Neural progenitor cell (in vitro differentiated cells): ENCODE measurements at places on chromosomes 5 and 9.
A peak's percentile ranks its signal among the peaks of the same experiment; 100 is the strongest.

- peaks cover 43% of the 10 kb centered on the region for H3K4me1 ChIP-seq
- no peaks in the 10 kb centered on the region for H3K27me3 ChIP-seq
- H3K36me3 ChIP-seq, result no peaks in the 10 kb centered on the region
- no peak overlapping the region for H3K4me3 ChIP-seq
- peak overlapping the region; percentile 17 for H3K27ac ChIP-seq
Measured at GRCh38 chr9:74303945-74304344, 193.2 kb upstream of the RORB start.

- no peak overlapping the region for H3K4me3 ChIP-seq
- no peaks in the 10 kb centered on the region for H3K4me1 ChIP-seq
- no peaks in the 10 kb centered on the region for H3K36me3 ChIP-seq
- no peak overlapping the region for H3K27ac ChIP-seq
Measured at GRCh38 chr5:132110930-132111329, 37.3 kb downstream of the CSF2 start.

DNA sequence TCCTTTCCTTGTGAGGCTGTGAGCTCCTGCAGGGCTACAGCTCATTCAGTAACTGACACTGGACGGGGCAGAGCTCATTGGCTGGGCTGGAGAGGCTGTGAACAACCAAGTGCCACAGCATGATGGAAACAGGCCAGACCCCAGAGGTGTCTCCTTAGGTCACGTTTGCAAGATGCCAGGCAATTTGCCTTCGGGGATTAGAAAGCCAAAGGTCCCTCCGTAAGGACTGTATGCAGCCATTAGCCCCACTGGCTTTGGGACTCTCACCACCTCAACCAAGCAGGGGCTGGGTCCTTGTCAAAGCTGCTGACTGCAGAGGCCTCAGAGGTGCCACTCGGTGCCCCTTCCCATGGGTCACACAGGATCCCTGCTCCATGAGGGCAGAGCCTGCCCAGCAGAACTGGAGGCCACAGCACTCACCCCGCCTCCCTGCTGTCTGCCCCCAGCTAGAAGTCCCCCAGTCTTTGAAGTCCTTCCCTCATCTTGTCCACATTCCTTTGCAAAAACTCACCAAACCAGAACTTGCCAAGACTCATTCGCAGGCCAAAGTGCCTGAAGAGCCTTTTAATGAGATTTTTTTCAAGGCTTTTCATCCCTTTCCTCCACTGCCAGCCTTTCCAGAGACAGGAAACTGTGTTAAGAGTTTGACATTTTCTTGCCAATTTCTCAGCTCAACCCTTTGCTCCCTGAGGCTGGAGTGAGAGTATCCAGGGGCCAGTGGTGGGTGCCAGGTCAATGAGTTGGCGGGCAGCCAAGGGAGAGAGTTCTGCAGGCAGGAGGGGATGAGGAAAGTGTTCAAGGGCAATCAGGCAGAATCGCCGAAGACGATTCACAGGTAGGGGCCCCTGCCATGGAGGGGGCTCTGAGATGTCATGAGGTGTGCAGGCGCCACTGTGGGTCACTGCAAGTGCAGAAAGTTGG is 39.7 kb upstream of the SLC25A51 start:
- no peaks in the 10 kb centered on the region for H3K27me3 ChIP-seq
- H3K4me3 ChIP-seq, result no peak overlapping the region
- H3K27ac ChIP-seq, result no peak overlapping the region
- no peaks in the 10 kb centered on the region for H3K36me3 ChIP-seq
- DNase-seq, result no peak

DNA sequence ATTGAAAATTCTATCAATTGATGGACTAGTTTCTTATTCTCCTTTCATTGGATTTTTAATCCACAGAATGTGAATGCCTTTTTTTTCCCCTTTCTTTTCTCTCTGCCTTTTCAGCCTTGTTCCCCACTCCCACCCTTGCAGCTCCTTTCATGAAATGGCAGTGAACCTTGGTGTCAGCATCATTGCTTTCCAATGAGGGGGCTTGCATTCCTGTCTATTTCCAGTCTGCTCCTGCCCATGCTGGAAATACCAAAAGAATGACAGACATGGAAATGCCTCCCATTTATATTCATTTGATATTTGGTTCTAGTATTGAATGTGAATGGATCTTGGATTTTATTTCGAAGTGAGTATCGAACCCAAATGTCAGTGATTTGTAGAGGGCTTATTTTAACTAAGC is 162.7 kb upstream of the SGCD start:
- H3K4me1 ChIP-seq, result no peaks in the 10 kb centered on the region
- H3K4me3 ChIP-seq, result no peak overlapping the region
- H3K27me3 ChIP-seq, result no peaks in the 10 kb centered on the region
- DNase-seq, result no peak
- H3K27ac ChIP-seq, result no peak overlapping the region
- no peaks in the 10 kb centered on the region for H3K36me3 ChIP-seq

GRCh38 chr5:148856424-148856823 is 30.0 kb downstream of the ADRB2 start:
- no peaks in the 10 kb centered on the region for H3K27me3 ChIP-seq
- H3K4me1 ChIP-seq, result peaks cover 15% of the 10 kb centered on the region
- no peak for DNase-seq
- H3K27ac ChIP-seq, result no peak overlapping the region
- H3K4me3 ChIP-seq, result no peak overlapping the region
- no peaks in the 10 kb centered on the region for H3K36me3 ChIP-seq

- no peak overlapping the region for H3K4me3 ChIP-seq
- no peak for DNase-seq
- H3K27me3 ChIP-seq, result no peaks in the 10 kb centered on the region
- H3K36me3 ChIP-seq, result no peaks in the 10 kb centered on the region
Measured at GRCh38 chr5:88868468-88869068, 14.4 kb downstream of the MEF2C start.

DNA sequence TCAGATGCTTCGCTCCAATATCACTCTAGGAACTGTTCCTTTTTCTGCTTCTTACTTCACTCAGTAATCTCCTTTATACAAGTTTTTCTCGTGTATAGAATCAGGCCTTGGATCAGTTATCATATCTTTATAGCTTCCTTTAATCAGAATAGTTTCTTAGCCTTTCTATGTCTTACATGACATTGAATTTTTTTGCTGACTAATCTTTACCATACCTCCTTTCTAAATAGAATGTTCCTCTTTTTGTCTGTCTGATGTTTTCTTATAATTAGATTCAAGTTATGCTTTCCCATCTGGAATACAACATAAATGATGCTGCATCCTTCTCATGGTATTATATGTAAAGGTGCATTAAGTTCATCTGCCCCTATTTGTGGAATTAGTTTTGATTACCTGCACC is 40.2 kb upstream of the TYRP1 start:
- H3K36me3 ChIP-seq, result no peaks in the 10 kb centered on the region
- H3K4me1 ChIP-seq, result no peaks in the 10 kb centered on the region
- H3K4me3 ChIP-seq, result no peak overlapping the region
